ENCODE measurements at places on chromosomes 5 and 9. TPM values are rescaled to one million over a fixed set of nuclear protein-coding genes. Genes with fewer than 3 reads are reported as not detected.

DNA sequence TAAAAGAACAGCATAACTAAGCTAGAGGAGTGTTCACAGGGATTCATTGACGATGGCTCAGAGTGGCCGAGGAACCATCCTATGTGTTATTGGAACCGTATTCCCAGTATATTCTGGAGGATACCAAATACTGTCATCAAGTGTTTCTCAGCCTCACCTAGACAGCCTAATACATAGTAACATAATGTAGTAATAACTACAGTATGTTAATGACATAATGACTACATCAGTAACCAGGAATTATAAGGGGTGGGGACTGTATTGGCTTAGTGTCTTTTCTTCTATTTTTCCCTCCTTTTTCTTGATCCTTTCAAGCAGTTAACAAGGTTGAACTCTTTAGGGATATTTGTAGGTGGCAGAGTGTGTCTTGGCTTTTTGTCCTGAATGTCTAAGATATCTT lies 26.6 kb upstream of the C9 start:
- no peak for DNase-seq

DNA sequence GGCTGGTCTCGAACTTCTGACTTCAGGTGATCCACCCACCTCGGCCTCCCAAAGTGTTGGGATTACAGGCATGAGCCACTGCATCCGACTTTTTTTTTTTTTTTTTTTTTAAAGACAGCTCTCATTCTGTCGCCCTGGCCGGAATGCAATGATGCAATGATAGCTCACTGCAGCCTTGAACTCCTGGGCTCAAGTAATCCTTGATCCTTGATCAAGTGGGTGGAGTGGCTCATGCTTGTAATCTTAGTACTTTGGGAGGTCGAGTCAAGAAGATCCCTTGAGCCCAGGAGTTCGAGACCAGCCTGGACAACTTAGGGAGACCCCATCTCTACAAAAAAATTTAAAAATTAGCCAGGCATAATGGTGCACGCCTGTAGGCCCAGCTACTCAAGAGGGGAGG lies 8.1 kb downstream of the SEC24A start:
- no peak for DNase-seq

DNA sequence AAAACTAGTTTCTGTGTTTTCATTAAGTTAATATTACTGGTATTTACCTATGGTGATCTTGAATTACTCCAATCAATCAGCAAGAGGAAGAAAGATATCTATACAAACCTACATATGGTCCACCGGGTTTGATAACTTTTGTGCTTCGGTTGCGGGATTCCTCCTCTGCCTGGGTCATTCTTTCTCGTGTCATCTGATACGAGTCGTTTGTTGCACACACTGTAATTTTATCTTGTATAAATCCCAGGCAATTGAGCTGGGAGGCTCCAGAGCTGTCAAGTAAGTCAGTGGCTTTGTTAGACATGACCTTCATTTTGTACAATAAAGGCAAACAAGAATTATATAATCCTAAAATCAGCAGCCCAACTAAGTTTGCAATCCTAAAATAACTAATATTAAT lies 48.0 kb downstream of the ELL2 start:
- DNase-seq: no peak

DNA sequence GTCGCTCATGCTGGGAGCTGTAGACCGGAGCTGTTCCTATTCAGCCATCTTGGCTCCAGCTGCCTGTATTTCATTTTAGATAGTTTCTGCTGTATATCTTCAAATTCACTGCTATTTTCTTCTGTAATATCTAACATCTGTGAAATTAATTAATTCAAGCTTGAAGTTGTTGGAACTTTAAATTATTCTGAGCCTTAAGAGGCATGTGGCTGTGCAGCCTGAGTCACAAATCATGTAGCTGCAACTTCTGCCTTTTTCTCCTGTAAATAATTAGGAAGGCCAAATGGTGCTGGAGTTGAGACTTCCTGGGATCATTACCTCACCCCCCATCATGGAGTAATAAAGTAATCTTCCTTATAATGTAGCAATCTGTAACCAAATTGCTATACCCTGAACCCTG lies 183.3 kb upstream of the PCSK5 start:
- DNase-seq: no peak

DNA sequence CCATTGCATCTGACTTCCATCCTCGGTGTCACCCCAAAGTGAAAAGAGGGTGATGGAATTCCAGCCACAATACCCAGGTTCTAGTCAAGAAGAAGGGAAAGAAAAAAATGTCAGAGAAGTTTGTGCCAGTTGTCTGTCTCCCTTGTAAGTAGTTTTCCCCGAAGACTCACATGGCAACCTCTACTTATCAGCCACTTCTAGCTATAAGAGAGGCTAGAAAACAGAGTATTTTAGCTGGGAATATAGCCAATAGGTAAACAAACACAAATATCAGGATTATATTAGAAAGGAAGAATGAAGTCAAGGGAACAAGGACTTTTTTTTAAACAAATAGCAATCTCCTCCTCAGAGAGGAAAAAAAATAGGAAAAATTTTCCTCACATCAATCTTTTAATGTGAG lies 12.2 kb upstream of the ISL1 start:
- no peak for DNase-seq

GDA gene
- total RNA-seq: 0.09 TPM

LIX1 gene
- not detected for total RNA-seq

PCSK1 gene
- total RNA-seq: 0.34 TPM

SHOC1 gene
- total RNA-seq: not detected

F2RL1 gene
- 0.17 TPM for total RNA-seq
